ENCODE measurements at places on chromosomes 4 and X.
A peak's percentile ranks its signal among the peaks of the same experiment; 100 is the strongest.

GRCh38 chrX:48531358-48531959 is 8.1 kb upstream of the TBC1D25 start:
- H3K27ac ChIP-seq, result no peak overlapping the region
- no peaks in the 10 kb centered on the region for H3K27me3 ChIP-seq
- H3K36me3 ChIP-seq, result peaks cover 2% of the 10 kb centered on the region
- no peak overlapping the region for H3K4me3 ChIP-seq
- no peaks in the 10 kb centered on the region for H3K4me1 ChIP-seq

GRCh38 chrX:39479856-39480255 is 617.9 kb downstream of the BCOR start:
- peaks cover 5% of the 10 kb centered on the region for H3K4me1 ChIP-seq
- no peak overlapping the region for H3K27ac ChIP-seq
- DNase-seq, result no peak

DNA sequence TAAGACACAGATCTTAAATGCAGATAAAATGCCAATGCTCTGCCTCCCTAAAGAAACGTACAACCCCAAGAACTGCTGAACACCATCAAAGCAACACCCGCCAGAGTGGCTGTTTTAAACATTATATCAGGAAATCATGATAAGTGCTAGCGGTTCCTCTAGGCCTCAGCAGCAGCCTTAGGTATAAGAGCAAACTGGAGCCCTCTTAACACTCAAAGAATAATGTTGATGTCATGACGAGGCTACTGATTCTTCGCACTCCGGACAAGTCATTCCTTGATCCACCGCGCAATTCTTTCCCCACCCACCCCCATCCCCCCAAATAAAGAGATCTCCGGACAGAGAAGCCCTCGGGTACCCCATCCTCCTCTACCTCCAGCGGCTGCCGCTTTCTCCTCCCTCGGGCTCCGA is 507 bp downstream of the LIN54 start:
- peaks cover 24% of the 10 kb centered on the region for H3K4me1 ChIP-seq
- H3K4me3 ChIP-seq, result peak overlapping the region; percentile 92
- H3K27me3 ChIP-seq, result no peaks in the 10 kb centered on the region
- no peak for DNase-seq

GRCh38 chr4:153205757-153206156 is 1.5 kb downstream of the TRIM2 start:
- no peak overlapping the region for H3K27ac ChIP-seq
- no peaks in the 10 kb centered on the region for H3K27me3 ChIP-seq
- H3K4me3 ChIP-seq, result no peak overlapping the region
- DNase-seq, result no peak
- peaks cover 6% of the 10 kb centered on the region for H3K4me1 ChIP-seq

GRCh38 chr4:8308144-8308543 is 38.6 kb downstream of the HTRA3 start:
- H3K4me3 ChIP-seq, result no peak overlapping the region
- H3K27ac ChIP-seq, result no peak overlapping the region
- no peaks in the 10 kb centered on the region for H3K36me3 ChIP-seq
- DNase-seq, result no peak
- H3K4me1 ChIP-seq, result no peaks in the 10 kb centered on the region

DNA sequence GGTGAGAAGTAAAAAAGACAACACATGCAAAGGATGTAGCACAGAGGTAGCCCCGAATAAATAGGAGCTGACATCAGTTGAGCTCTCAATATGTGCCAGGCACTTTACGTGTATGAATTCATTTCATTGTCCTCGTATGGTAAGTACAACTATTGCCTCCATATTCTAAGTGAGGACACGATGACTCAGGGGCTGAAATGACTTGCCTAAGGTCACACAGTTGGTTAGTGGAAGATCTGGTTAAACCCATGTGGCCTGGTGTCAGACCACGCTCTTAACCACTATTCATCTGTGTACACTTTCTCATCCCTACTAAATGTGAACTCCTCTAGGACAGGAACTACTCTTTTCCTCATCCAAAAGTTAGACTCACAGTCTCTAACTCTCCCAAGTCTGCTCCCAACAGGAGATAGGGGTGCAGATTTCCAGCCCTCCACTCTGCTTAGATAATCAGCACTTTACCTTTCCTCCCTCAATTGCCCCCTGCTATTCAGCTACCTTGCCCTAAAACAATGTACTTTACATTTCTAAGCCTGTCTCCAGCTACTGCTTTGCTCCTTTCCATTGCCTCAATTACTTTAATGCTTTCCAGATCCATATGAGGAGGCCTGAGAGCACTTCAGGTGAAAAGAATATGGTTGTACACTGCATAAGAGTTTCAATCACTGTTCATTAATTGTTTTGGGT is 58.8 kb upstream of the LHFPL1 start:
- no peak overlapping the region for H3K4me3 ChIP-seq
- no peaks in the 10 kb centered on the region for H3K27me3 ChIP-seq
- H3K27ac ChIP-seq, result no peak overlapping the region
- H3K36me3 ChIP-seq, result no peaks in the 10 kb centered on the region
- H3K4me1 ChIP-seq, result no peaks in the 10 kb centered on the region
- DNase-seq, result no peak

- no peaks in the 10 kb centered on the region for H3K27me3 ChIP-seq
- H3K4me3 ChIP-seq, result no peak overlapping the region
- H3K36me3 ChIP-seq, result no peaks in the 10 kb centered on the region
Measured at GRCh38 chr4:41106081-41106480, 108.3 kb downstream of the APBB2 start.

DNA sequence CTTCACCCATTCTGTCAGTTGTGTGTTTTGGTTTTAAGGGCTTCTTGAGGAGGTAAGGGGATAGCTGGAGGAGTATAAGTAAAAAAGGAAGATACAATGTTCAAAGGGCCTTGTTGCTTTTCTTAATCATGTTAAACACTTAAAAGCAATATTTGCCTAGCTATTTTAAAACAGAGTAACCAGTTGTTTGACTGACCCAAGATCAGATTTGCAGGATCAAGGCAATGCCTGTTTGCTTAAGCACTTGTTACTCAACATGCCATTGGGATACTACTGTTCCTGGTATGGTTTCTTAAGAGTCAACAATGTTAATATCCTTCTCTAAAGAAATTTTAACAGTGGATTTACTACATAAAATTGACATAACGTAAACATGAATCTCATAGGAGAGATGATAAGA is 2.6 kb downstream of the DCLK2 start:
- H3K27me3 ChIP-seq, result peaks cover 9% of the 10 kb centered on the region
- H3K4me3 ChIP-seq, result no peak overlapping the region

DNA sequence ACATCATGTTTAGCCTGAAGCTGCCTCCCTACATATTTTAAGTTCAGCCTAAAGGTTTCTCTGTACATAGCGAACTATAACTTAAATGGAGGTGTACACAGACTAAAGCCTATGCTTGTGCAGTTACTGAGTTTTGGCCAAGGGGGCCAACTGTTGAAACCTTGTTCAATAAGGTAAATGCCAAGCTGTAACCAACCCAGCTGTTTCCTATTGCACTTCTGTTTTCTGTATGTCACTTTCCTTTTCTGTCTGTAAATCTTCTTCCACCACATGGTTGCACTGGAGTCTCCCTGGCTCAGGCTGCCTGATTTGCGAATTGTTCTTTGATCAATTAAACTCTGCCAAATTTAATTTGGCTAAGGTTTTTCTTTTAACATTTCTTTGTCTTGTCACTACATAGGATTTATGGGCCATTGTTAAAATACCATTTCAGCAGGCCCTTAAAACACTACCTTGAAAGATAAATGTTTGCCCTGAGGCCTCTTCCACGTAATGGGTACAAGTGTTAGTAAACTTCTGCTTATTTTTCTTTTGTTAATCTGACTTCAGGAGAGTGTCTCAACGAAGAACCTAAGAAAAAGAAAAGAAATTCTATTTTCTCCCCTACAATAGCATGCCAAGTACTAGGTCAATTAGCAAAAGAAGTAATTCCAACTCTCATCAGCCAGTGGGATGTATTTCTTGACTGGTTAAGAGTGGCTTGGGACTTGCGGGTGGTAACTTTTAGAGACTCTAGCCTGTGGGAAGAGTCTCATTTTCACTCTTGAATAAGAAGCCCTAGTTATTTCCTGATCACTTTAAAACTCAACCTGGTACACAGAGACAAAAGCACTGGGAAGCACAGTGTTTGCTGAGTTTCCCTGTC is 45.7 kb upstream of the PRSS12 start:
- DNase-seq, result no peak
- no peak overlapping the region for H3K4me3 ChIP-seq
- no peaks in the 10 kb centered on the region for H3K4me1 ChIP-seq
- H3K27ac ChIP-seq, result no peak overlapping the region
- no peaks in the 10 kb centered on the region for H3K36me3 ChIP-seq
- H3K27me3 ChIP-seq, result no peaks in the 10 kb centered on the region

DNA sequence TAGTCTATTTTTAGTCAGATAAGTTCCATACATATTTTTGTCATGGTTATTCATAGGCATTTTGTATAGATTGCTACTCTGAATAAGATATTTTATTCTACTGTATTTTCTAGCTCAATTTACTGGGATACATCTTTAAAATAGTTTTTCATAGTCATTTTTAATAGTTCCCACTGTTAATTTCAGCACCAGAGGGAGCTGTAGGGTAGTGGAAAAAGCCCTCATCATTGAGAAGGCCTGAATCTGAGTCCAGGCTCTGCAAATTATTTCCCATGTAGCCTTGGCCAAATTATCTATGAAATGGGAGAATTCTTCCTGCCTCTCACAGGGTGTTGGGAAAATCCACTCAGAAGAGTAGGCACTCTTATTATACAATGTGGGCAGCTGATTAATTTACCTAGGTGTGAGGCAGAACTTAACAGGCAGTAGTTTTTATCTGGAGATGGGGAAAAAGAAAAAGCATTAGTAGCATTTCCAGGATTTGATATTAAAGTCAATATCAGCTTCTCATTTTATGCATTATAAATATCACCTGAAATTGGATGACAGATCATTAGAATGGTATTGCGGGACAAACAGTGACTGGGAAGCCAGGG is 102.9 kb upstream of the PAQR3 start:
- H3K27me3 ChIP-seq, result no peaks in the 10 kb centered on the region
- no peak overlapping the region for H3K4me3 ChIP-seq
- H3K4me1 ChIP-seq, result no peaks in the 10 kb centered on the region
- no peaks in the 10 kb centered on the region for H3K36me3 ChIP-seq
- no peak overlapping the region for H3K27ac ChIP-seq

DNA sequence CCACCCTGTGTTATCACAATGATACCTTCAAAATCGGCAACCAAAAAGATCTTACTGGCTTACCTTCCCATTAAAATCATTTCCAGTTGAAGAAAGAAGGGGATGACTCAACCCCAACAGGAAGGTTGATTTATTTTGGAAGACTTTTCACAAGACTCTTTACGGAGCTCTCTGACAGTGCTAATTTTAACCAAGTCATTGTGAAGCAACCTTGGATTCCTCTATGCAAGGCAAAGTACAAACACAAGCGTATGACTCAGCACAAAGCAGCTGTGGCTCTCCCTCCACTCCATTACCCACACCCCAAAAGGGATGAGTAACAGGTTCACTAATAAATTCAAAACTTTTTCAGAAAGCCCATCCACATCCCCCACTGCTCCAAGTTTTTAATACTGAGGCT is 213.8 kb upstream of the FGF13 start:
- no peak for DNase-seq
- H3K36me3 ChIP-seq, result no peaks in the 10 kb centered on the region
- no peak overlapping the region for H3K27ac ChIP-seq
- H3K27me3 ChIP-seq, result no peaks in the 10 kb centered on the region
- no peak overlapping the region for H3K4me3 ChIP-seq

DNA sequence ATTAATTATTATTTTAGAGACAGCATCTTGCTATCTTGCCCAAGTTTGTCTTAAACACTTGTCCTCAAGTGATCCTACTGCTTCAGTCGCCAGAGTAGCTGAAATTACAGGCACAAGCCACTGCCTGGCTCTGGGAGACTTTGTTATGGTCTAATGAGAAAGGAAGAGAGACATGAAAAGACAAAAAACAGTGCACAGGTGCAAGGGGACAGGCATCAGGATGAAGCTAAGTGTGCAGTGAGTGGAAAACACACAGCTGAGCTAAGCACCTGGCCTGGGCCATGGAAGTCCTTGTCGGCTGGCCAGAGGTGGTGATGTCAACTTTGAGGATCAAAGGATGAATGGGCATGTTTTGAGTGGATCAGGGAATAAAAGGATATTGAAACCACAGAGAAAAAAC is 102.7 kb downstream of the HS3ST1 start:
- DNase-seq, result no peak
- no peak overlapping the region for H3K4me3 ChIP-seq
- H3K27ac ChIP-seq, result no peak overlapping the region

DNA sequence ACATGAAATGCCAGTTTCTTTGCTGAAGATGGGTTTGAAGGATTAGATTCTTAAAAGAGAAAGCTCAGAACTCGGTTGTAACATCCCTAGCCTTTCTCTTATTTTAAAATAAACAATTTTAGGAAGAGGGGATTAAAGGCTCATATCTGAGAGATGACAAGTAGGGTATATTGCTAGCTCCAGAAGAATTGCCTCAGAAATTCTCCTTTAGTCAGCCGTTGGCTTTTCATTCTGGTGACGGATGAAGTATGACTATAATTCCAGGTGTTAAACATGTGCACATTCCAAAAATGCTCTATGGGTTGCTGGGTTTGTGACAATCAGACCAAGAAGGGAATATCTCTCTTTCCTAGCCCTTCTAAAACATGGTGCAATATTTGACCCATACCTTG is 17.8 kb downstream of the DKK2 start:
- no peaks in the 10 kb centered on the region for H3K27me3 ChIP-seq
- H3K36me3 ChIP-seq, result no peaks in the 10 kb centered on the region
- no peak overlapping the region for H3K4me3 ChIP-seq
- H3K4me1 ChIP-seq, result no peaks in the 10 kb centered on the region
- no peak overlapping the region for H3K27ac ChIP-seq

- H3K4me3 ChIP-seq, result peak within 1 kb of the TSS; percentile 70
- H3K27me3 ChIP-seq, result peaks cover 4% of the 10 kb centered on the region
- peak within 1 kb of the TSS; percentile 42 for H3K27ac ChIP-seq
- H3K4me1 ChIP-seq, result peaks cover 24% of the 10 kb centered on the region
- no peaks in the 10 kb centered on the region for H3K36me3 ChIP-seq
Measured at GRCh38 chr4:78057135-78057599, at the start of gene FRAS1. TSS of gene FRAS1 (plus strand) at chr4:78057323. CDS start at chr4:78058010, 687 bp downstream.

GRCh38 chrX:43973249-43974099 is at the start of gene NDP:
TSS of gene NDP (minus strand) at chrX:43973390. CDS start at chrX:43958645, 14,745 bp downstream.
- H3K36me3 ChIP-seq, result no peaks in the 10 kb centered on the region
- DNase-seq, result no peak
- peaks cover 6% of the 10 kb centered on the region for H3K27me3 ChIP-seq
- peaks cover 2% of the 10 kb centered on the region for H3K4me1 ChIP-seq
- H3K4me3 ChIP-seq, result no peak within 1 kb of the TSS
- H3K27ac ChIP-seq, result no peak within 1 kb of the TSS

DNA sequence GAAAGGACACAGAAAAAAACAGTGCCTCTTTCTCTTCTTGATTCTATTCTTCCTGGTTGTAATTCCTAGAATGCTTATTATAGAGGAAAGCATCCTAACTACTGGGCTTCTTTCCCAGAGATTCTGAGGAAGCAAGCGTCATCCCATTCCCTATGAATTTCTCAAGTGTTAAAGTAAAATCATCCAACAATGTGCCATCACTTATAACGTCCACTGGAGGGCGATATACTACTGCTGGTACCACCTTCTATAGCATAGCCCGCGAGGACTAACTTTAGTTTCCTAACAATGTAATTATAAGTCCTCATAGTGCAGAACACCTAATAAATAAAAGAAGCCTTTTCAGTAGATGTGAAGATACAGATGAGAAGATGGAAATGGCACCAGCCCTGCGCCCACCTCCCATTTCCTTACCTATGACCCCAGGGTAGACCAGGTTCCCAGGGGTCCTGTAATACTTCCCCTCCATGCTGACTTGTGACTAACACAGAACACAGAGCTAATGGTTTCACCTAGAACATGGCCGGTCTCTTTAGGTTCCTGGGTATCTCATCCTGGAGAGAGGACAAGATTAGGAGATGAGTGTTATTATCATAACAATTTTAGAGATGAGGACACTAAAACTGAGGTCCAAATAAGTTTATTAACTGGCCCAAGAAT is 4.2 kb downstream of the CENPVL3 start:
- no peaks in the 10 kb centered on the region for H3K27me3 ChIP-seq
- DNase-seq, result no peak
- no peak overlapping the region for H3K27ac ChIP-seq
- no peaks in the 10 kb centered on the region for H3K4me1 ChIP-seq
- no peak overlapping the region for H3K4me3 ChIP-seq
- no peaks in the 10 kb centered on the region for H3K36me3 ChIP-seq

Data from liver (tissue), 10 donors.